Right renal cortex interstitium (tissue), 3 donors: ENCODE measurements at places on chromosomes 3 and 15. TPM values are rescaled to one million over a fixed set of nuclear protein-coding genes. Genes with fewer than 3 reads are reported as not detected.

The HRG gene
- 2.1 TPM for polyA plus RNA-seq

The DNAJB8 gene
- polyA plus RNA-seq, result not detected

- DNase-seq, result no peak
These were observed 651 bp downstream of the PLSCR2 start for GRCh38 chr3:146468671-146469149.

GRCh38 chr15:39593656-39594445 lies 13.0 kb downstream of the THBS1 start:
- DNase-seq, result no peak

DNA sequence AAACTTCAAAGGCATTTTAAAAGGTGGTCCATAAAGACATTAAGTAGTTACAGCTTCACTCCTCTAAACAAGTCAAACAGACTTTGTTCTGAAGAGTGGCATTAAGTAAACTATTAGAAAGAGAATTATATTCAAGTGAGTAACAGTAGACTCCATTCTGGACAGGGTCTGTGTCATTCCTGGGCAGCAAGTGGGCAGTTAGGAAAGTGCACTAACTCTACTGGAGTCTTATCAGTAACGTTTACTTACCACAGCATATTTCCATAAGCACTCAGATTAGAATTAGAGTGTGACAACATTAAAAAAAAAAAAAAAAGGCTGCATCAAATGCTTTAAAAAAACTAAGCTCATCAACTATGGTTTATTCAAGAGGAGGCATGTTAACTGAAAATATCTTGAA lies 10.6 kb downstream of the UBR1 start:
- no peak for DNase-seq
